Activated T-cell treated with anti-CD3 and anti-CD28 coated beads for 48 hours (primary cell): ENCODE measurements at places on chromosomes 13 and 19.
A peak's percentile ranks its signal among the peaks of the same experiment; 100 is the strongest.

- DNase-seq: no peak
Observed at GRCh38 chr13:43074824-43075510, 51.6 kb downstream of the DNAJC15 start.

DNA sequence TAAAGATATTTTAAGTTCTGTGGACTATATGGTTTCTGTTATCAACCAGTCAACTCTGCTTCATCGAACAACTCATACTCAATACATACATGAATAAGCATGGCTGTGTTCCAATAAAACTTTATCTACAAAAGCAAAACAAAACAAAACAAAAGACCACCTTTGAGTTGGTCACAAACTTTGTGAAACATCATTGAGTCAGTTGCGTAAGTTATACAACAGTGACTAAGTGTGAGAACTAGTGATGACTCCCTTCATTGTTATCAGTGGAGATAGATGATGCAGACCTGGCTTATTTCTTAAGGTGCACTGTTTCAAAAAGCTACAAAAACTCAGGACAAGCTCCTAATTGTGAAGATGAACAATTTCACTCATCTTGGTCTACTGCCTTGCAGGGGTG lies 14.5 kb upstream of the KLK4 start:
- DNase-seq: no peak

DNA sequence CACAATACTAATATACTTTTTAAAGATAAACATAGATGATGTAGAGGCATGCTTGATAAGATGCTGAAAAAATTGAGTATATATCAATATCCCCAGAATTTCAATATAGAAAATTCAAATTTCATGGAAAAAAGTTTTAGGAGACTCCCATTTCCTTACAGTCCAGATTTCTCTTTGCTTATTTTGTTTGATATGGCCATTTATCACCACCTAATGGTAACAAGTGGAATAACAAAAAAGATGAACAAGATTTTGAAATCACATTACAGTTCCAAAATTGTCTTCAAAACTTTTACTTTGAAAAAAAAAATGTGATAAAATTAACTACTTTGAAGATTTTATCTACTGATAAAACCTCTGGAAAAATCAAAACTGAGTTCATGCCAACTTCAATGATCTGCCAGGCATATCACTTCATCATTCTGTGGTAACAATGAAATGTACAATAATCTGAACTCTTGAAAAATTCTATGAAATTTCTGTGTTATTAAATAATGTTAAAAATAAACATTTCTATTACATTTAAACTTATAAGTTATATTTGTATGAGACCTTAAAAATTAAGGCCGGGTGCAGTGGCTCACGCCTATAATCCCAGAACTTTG lies 17.5 kb downstream of the MIPEP start:
- no peak for DNase-seq

GRCh38 chr13:37141011-37141410 lies 35.5 kb upstream of the CSNK1A1L start:
- DNase-seq: no peak

DNA sequence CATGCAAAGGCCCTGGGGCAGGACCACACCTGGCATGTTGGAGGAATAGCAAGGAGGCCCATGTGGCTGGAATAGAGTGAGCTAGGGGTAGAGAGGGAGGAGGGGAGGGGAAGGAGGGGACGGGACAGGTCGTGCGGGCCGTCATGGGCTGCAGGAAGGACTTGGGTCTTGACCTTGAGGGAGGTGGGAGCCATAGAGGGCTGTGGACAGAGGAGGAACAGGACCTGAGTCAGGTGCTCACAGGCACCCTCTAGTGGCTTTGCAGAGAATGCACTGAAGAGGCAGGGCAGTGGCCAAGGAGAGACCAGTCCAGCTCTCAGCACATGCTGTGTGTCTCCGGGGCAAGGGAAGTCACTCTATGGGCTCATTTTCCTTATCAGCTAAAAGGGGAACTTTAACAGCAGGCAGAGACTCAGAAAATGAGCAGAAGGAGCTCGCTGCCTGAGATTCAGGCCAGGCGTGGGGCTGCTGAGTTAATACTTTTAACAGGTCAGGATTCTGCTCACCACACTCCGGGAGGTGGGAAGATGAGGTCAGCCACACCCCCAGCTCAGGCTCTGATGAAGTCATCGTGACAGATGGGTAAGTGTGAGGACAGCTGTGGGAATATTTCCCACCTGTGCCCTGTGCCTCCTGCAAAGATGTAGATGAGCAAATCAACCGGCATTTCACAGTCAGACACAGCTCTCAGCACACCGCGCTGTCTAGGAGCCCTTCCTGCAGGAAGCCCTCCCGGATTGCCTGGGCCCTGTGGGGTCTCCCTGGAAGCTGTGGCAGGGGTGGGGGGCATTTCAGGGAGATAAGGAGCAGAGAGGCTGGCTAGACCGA lies 6.0 kb upstream of the TNFAIP8L1 start:
- peak; percentile 46 for DNase-seq

- DNase-seq: no peak
Observed at GRCh38 chr13:25149711-25150110, 22.4 kb downstream of the AMER2 start.

GRCh38 chr19:328025-328505 lies 16.5 kb downstream of the MIER2 start:
- no peak for DNase-seq

DNA sequence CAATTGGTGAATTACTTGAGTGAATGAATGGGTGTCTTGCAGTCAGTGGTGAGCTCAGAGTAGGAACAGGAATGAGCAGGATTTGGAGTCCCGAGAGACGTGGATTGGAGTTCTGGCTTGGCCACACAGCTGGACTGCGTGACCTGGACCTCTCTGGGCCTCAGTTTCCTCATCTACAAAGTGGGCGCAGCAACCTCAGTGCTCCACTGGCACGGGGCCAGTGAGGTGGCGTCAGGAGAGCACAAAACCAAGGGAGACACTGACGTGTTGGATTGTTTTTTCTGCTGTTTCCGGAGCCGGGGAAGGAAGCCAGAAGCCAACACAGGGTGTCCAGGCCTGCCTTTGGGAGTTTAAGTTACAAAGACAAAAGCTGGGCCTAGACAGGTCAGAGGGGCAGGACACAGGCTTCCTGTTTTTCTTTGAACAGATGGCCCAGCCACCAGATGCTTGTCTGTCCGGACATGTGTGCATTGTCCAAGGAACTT lies 6.5 kb upstream of the DOCK6 start:
- DNase-seq: no peak
